Midbrain (tissue), 1 donor: ENCODE measurements at places on chromosomes 3 and 15.
A peak's percentile ranks its signal among the peaks of the same experiment; 100 is the strongest.

- no peak for DNase-seq
Observed at GRCh38 chr3:34248352-34248751, 449.9 kb downstream of the PDCD6IP start.

- DNase-seq, result no peak
Observed at GRCh38 chr3:191262650-191263049, 63.6 kb downstream of the OSTN start.

GRCh38 chr15:101561584-101561906 lies 72.0 kb upstream of the PCSK6 start:
- DNase-seq, result no peak

GRCh38 chr3:36124118-36124796 lies 256.0 kb upstream of the STAC start:
- DNase-seq, result no peak

DNA sequence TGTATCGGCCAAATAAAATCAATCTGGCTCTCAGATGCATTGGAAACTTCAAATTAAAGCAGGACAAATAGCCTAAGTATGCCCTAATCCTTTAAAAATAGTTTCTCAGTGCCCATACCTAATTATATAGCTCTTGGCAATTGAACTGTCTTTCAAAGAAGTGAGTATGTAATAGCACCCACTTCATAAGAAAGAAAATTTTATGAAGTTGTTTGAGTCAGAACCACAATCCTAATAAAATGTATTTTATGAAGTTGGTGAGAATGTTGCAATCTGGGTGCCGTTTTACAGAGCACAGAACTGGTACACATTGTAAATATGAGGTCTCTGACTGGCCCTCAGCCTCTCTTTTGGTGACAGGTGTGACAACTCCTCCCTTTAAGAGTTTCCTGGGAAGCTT lies 45.4 kb downstream of the EPHB1 start:
- DNase-seq, result no peak

DNA sequence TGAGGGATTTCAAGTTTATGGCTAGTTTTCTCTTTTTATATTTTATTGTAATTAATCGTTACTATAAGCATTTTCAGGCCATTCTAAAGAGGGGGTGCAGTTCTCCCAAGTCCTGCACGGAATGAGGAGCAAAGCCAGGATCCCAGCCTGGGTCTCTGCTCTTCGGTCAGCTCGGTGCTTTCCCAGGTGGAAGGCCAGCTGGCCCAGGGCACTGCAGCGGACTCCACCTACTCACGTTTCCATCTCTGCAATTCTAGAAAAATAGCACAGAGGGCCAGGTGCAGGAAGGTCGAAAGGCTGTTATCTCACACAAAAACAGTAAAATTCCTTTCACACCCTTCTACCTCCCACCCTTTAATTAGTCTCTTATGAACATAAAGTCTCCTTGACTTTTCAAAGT lies 59.5 kb upstream of the HES1 start:
- no peak for DNase-seq

GRCh38 chr3:42696356-42697288 lies 6.0 kb downstream of the HHATL start:
- no peak for DNase-seq

GRCh38 chr3:96182756-96183155 lies 631.6 kb upstream of the EPHA6 start:
- no peak for DNase-seq

DNA sequence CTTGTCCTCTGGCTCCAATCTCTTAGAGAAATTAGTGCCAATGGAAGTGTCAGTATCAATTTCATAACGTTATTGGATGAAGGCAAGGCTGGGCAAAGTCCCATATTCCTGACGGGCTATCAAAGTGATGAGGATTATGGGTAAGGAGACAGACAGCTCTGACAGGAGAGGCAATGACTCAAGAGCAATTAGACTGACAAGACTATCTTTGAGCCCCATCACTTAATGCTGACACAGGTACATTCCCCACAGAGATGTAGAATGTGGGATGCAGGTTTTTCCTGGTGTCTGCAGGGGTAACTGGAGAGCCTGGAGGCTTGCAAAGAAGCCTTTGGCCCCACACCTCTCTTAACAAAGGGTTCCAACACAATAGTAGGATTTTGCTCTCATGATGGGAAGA lies 208.3 kb downstream of the NTRK3 start:
- DNase-seq, result no peak

DNA sequence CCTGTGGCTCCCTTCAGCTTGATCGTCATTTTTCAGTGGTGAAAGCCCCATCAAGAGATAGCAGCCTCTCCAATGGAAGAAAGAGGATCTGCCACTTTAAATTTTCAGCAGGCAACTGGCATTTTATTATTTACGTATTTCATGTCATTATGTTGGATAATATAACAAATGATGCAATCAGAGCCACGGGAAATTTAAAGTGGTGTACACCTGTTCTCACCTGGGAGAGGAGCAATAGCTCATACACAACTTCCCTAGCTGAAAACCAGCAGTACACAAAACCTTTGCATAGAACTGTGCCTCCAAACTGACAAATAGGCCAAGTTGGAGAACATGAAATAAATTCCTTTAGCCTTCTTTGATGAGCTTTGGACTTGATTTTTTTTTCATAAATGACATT lies 136.9 kb downstream of the SATB1 start:
- no peak for DNase-seq

GRCh38 chr3:194140520-194141414 lies 4.8 kb downstream of the HES1 start:
- peak; percentile 31 for DNase-seq

GRCh38 chr3:125585595-125586223 lies 9.6 kb downstream of the OSBPL11 start:
- DNase-seq, result peak; percentile 71

DNA sequence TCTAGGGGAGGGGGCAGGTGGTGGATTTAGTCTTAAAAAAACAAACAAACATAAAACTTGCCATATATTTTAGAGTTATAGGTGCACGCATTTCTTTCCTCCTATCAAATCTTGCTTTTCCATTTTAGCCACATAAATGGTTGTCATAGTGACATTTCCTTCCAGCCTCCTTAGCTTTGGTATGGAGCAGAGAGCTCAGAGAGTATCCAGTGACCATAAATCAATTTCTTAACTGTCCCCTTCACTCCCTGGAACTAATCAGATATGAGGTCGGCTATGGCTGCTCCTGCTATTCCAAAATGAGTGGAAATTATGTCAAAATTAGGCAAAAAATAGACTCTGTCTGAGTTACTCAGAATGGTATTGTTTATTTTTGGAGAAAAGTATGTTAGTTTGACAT lies 164.5 kb downstream of the EBLN2 start:
- no peak for DNase-seq

- DNase-seq, result no peak
Observed at GRCh38 chr3:192068464-192069254, 607.7 kb downstream of the PYDC2 start.

GRCh38 chr3:130939753-130940152 lies 45.9 kb downstream of the ATP2C1 start:
- no peak for DNase-seq

- DNase-seq, result no peak
Observed at GRCh38 chr3:104933972-104934371, 432.7 kb upstream of the ALCAM start.

DNA sequence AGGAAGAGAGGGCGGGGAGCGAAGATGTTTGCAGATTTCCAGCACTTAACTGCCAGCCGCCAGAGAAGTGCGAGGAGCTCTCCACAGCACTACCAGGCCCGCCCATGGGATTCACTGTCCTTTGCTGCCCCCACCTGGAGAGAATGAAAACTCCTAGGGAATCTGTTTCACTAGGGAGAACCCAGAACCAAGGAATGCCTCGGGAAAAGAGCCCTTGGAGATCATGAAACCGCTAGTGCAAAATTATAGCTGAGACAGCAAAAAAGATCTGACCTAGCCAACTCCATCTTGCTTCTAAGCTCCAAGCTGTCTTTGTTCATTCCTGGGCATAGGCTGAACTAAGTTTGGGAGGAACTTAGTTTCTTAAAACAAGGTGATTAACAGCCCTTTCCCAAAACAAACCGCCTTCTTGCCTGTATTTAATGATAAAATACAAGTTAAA lies 82.6 kb upstream of the GCNT3 start:
- peak; percentile 89 for DNase-seq

- DNase-seq, result no peak
Observed at GRCh38 chr3:52403271-52403841, 41.5 kb downstream of the SEMA3G start.

GRCh38 chr3:54121414-54122323 lies 683 bp upstream of the CACNA2D3 start:
- DNase-seq, result no peak

DNA sequence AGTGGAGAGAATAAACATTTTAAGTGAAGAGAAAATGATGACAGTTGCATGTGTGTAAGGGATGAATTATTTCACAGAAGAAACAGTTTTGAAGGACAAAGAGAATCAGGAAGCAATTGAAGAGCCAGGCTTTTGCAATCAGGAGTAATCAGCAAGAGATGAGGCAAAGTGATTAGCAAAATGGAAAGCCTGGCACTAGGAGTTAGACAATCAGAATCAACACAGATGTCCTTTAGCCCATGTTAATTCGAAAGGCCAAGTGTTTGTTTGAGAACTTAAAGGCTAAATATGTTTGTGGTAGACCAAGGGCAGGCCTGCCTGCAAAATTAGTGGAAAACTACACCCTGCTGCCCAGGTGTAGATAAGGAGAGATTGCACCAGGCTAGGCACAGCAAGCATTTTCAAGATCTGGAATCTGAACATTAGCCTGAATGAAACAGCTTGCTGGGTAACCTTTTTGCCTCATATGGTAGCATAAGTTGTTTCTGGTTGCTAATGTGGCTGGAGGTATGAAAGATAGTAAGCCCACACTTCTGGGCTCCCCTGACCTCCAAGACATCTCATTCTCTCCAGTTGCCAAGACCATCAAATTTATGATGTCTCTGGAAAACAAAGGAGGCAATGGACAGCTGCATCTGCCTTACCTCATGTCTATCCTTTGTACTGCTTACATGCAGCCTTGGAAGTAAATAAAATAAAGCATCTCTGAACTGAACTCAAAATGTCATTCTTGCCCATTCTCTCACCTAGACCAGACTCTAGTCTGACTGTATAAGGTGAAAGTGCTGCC lies 22.0 kb upstream of the LEKR1 start:
- DNase-seq, result no peak

GRCh38 chr3:10334459-10334858 lies 13.5 kb upstream of the SEC13 start:
- no peak for DNase-seq

DNA sequence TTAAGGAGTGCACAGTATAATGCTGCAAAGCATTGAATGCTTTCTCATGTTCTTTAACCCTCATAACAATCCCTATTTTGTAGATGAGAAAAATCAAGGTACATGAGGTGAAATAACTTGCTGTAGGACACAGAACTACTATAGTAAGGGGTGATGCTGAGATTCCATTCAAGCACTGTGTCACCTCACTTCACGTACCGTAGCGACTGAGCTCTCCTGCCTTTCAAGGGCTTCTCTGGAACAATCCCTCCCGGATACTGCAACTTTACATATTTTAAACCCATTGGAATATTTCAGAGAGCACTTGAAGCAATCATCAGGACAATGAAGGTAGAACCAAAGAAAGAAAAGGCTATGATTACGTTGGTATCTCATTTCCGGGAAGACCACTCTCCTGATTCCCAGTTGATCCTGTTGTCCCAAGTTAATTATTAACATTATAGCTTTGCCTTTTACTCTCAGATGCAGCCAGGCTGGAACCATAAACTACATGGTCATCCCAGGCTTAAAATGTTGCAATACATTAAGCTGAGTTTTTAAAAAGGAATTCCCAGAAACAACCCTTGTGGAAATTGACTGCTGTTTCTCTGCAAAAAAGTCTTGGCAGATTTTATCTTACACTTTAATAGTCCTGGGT lies 252.2 kb upstream of the IGF1R start:
- no peak for DNase-seq

DNA sequence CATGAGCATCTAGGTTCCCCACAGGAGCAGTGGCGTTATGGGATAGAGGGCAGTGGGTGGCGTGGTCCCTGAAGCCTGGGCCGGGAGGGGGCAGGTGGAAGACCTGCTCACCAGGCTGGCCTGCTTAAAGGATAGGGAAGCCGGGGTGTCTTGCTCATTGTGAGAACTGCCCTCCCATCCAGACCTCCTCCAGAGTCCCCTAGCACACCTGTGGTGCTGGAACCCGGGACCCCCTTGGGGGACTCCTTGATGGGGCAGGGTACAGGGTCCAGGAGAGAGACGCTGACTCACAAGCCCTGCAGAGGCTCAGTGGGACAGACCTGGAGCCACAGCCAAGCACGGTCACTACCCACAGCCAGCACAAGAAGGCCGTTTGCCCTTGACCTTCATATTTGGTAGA lies 2.8 kb upstream of the RHCG start:
- no peak for DNase-seq

GRCh38 chr3:99439892-99440291 lies 198.5 kb upstream of the COL8A1 start:
- DNase-seq, result no peak

GRCh38 chr3:2976212-2976611 lies 134.0 kb downstream of the IL5RA start:
- no peak for DNase-seq

DNA sequence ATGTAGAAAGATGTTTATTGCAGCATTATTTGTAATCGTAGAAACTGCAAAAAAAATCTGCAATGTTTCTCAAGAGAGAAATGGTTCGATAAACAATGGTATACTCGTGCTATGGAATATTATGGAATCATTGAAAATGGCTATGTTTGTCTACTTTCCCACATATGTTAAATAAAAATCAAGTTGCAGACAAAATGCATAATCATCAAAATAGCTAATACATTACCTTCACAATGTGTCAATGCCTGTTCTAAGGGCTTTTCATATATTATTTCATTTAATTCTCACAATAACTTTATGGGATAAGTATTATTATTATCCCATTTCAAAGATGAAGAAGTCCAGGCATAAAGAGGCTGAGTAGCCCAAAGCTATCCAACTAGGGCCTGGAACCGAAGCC lies 2.2 kb upstream of the EIF2B5 start:
- DNase-seq, result no peak

GRCh38 chr3:41794748-41795589 lies 166.9 kb downstream of the ULK4 start:
- DNase-seq, result no peak

GRCh38 chr3:184234224-184234623 lies 4.8 kb downstream of the VWA5B2 start:
- peak; percentile 4 for DNase-seq

GRCh38 chr3:129346695-129347457 lies 68.2 kb downstream of the HMCES start:
- no peak for DNase-seq

GRCh38 chr3:170128259-170128976 lies 53.1 kb downstream of the PHC3 start:
- no peak for DNase-seq
